ENCODE measurements at places on chromosomes 7 and 10. TPM values are rescaled to one million over a fixed set of nuclear protein-coding genes. Genes with fewer than 3 reads are reported as not detected.

SVIL gene
- total RNA-seq: 12.0 TPM

BMI1 gene
- 63.5 TPM for total RNA-seq

OR9A2 gene
- not detected for total RNA-seq

OR2A12 gene
- not detected for total RNA-seq

TAS2R4 gene
- total RNA-seq: 0.62 TPM

BEND7 gene
- not detected for total RNA-seq

NOS3 gene
- total RNA-seq: 10.4 TPM

TMEM213 gene
- total RNA-seq: 0.39 TPM

LOXL4 gene
- total RNA-seq: not detected

UCMA gene
- not detected for total RNA-seq

AKR1C8 gene
- total RNA-seq: 0.80 TPM

MET gene
- total RNA-seq: 1.8 TPM

MASTL gene
- 50.4 TPM for total RNA-seq

KCNIP2 gene
- total RNA-seq: 1.4 TPM

SMKR1 gene
- total RNA-seq: 2.0 TPM

NCOA4 gene
- total RNA-seq: 85.3 TPM

NXPH1 gene
- total RNA-seq: not detected

HEPACAM2 gene
- 0.21 TPM for total RNA-seq

AHR gene
- 40.9 TPM for total RNA-seq

TMEM130 gene
- not detected for total RNA-seq

GRID2IP gene
- 0.21 TPM for total RNA-seq

LIPJ gene
- total RNA-seq: not detected

LRRC17 gene
- total RNA-seq: 0.33 TPM

ASAH2 gene
- 3.0 TPM for total RNA-seq

HSPB1 gene
- 119 TPM for total RNA-seq

RBM20 gene
- not detected for total RNA-seq

TMEM26 gene
- total RNA-seq: not detected

SUMF2 gene
- total RNA-seq: 130 TPM

DPP6 gene
- not detected for total RNA-seq

GPR26 gene
- total RNA-seq: not detected

ITGB8 gene
- total RNA-seq: not detected

PDK4 gene
- total RNA-seq: not detected

PRPS1L1 gene
- total RNA-seq: not detected
